Activated naive CD4-positive, alpha-beta T cell treated with anti-CD3 and anti-CD28 coated beads, Interleukin-2, amount 50 U/mL, for 72 hours (primary cell): ENCODE measurements at places on chromosomes 5 and 9. TPM values are rescaled to one million over a fixed set of nuclear protein-coding genes. Genes with fewer than 3 reads are reported as not detected.

- no peak for DNase-seq
These were observed 18.5 kb upstream of the ERMP1 start for GRCh38 chr9:5851445-5851844.

SLC25A25 gene
- total RNA-seq: 10.9 TPM

DNA sequence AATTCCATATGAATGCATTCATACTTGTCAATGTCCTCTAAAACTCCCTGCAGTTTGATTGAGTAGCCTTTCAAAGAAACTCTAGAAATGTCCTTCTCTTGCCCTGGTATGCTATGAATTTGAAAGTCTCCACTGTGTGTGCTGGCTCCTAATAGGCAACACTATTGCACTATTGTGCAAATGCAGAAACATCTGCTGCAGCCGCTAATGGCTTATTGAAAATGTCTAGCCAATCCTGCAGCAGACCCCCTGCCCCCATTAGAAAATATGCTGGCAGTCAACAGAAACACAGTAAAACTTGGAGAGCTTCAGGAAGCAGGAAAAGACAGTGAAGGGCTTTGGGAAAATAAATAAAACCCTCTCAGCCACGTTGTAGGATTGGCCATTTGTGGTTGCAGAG, 87.3 kb upstream of the GRAMD2B start:
- no peak for DNase-seq

GRCh38 chr5:138702166-138703077, 50.8 kb upstream of the CTNNA1 start:
- no peak for DNase-seq

- peak; percentile 49 for DNase-seq
These were observed 467 bp downstream of the CNOT6 start for GRCh38 chr5:180494510-180495181.

GRCh38 chr9:109277451-109277850, 43.4 kb downstream of the EPB41L4B start:
- DNase-seq: no peak

DNA sequence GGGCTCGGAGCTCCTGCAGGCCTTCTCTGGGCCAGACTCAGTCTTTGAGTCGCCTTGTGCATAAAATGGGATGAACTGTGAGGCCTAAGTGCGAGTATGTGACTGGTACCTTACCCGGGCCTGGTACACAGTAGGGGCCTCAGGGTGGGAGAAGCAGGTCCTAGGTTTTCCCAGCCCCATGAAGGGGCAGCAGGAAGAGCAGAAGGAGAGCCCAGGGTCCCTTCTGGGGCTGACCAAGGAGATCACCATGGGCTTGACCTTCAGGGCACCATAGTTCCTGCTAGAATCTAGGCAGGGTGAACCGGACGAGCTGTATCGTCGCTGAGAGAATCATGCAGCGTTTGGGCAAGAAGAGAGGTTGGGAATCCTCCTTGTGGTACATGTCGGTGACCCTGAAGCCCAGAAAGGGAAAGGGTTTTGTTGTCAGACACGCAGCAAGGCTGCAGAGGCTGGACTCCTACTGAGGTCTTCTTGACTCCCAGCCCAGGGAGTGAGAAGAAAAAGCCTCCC, 373 bp upstream of the PHYKPL start:
- no peak for DNase-seq

DNA sequence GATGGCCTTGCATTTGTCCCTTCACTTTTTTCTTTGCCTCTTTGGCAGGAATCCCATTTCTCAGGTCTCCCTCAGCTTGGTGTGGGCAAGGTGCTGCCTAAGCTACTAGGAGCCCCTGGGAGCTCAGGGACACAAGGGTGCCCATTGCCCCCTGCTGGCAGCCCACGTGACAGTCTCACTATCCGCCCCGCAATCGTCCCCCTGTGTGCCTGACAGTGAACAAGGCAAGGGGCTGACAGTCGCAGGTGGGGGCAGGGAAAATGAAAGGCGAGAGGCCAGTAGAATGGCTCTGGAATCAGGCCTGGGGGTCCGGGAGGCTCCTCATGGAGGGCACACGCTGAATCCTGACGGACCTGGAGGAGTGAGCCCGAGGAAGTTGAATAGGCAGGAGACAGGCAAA, 2.0 kb upstream of the PCDH12 start:
- DNase-seq: peak; percentile 40

DNA sequence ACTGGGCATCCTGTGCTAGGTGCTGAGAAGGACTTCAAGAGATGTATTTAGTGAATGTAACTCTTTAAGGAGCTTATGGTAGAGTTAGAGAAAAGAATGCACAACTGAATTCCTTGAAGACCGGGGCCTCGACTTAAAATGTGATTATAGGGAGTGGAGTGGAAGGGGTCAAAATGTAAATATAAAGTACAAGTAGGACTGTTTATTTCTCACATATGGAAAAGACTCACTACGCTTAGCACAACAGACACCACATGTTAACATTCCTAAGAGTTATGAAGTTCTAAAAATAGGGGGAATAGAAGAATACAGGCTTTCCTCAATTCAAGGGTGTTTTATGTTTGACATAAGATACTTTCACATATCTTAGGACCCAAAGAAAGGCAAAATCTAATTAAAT, 117.8 kb upstream of the OSMR start:
- no peak for DNase-seq

CDH12 gene
- not detected for total RNA-seq

DNA sequence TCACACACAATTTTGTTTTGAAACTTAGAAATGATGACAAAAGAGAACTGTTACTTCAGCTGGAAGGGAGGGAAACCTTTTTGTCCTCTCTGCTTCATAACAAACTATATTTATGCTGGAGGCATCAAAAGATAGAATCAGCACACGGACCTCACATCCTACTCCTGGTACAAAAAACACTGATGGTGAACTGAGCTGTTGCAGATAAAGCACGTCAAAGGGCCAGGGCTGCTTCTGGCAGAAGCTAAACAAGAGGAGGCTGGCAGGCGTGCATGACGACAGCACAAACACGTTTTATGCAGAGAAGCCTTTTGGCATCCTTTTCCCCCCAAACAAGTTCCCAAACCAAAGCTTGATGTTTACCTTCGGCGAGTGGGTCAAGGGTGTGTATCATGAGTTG, 169.6 kb downstream of the SLC24A2 start:
- DNase-seq: no peak

DNA sequence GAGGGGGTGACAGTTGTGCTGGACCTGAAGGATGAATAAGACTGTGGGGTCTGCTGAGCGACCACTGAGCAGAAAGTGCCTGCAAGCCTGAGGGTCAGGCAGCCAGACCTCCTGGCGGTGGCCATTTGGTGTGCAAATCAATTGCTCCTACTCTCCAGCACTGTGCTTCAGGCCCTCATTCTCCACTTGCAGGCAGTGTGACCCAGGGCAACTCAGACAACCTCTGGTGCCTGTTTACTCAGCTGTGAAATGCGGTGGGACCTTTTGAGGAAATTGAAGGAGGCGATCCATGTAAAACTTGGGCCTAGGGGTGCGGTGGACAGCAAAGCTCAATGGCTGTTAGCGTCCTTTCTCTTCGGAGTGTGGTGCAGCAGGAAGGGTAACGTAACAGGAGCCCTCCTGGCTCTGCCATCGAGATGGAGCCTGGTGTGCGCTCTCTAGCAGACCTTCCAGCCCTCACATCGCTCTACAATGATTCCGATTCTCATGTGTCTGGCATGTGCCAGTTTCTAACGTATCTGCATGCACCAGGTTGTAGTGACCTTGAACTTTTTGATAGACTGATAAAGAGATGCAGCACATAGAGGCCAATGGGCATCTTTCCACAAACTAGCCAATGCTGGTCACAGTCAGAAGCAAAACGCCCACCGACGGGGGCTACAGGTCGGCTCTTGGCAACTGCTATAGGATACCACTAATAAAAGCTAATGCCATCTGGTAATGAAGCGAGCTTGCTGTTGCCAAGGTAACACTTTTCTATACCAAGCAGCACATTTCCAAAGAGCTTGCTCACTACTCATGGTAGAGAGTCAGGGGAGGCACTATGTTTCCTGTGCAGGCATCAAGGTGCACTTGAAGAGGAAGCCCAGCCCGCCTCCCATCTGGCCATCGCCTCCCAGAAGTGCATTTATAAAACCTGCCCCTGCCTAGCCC, 159.7 kb upstream of the RAPGEF1 start:
- DNase-seq: no peak

DNA sequence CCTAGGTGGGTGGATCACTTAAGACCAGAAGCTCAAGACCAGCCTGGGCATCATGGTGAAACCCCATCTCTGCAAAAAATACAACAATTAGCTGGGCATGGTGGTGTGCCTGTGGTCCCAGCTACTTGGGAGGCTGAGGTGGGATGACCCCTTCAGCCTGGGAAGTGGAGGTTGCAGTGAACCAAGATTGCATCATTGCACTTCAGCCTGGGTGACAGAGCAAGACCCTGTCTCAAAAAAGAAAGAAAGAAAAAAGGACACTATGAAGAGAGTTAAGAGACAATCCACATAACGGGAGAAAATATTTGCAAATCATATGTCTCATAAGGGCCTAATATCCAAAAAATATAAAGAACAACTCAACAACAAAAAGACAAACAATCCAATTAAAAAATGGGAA, 57.9 kb downstream of the NDST1 start:
- no peak for DNase-seq

CD274 gene
- 65.5 TPM for total RNA-seq

- no peak for DNase-seq
These were observed 71.4 kb downstream of the MED27 start for GRCh38 chr9:132008184-132008803.
